ENCODE measurements at places on chromosomes 16 and 17.

DNA sequence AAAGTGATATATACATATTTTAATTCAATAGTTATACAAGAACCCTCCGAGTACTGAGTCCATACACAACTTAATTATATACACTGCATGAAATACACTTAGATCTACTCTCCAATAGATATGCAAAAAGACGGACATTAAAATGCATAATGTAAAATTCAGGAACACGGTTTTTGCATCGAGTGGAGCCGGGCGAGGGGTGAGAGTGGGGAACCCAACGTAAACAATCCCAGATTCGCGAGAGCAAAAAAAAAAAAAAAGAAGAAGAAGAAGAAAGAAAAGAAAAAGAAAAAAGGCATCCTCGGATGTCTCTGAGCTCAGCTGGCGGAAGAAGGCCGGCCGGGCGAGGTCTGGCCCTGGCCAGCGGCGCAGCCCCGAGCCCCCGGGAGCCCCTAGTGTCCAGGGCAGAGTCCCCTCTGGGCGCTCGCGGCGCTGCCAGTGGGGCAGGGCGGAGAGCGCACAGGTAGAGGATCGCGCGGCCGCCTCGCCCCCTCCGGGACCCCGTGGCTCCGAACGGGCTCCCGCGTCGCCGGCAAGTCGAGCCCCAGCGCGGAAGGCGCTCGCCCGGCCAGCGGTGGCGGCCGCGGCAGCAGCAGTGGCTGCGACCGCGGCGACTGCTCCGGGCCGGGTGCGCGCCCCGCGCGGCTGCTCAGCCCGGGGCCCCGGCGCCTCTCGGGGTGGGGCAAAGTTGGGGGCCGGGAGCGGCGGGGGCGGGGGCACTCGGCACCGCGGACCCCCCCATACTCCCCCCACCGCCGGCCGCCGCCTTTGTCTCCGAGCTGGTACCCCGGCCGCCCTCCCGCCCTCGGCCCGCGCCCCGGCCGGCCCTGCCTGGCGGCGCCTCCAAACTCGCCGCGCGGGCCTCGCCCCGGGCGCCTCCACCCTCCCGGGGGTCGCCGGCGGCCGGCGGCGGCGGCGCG lies 9.6 kb upstream of the ZFHX3 start:
- DNase-seq = no peak

GRCh38 chr16:27972500-27972899 lies 91.0 kb downstream of the GSG1L start:
- peak; percentile 20 for DNase-seq

DNA sequence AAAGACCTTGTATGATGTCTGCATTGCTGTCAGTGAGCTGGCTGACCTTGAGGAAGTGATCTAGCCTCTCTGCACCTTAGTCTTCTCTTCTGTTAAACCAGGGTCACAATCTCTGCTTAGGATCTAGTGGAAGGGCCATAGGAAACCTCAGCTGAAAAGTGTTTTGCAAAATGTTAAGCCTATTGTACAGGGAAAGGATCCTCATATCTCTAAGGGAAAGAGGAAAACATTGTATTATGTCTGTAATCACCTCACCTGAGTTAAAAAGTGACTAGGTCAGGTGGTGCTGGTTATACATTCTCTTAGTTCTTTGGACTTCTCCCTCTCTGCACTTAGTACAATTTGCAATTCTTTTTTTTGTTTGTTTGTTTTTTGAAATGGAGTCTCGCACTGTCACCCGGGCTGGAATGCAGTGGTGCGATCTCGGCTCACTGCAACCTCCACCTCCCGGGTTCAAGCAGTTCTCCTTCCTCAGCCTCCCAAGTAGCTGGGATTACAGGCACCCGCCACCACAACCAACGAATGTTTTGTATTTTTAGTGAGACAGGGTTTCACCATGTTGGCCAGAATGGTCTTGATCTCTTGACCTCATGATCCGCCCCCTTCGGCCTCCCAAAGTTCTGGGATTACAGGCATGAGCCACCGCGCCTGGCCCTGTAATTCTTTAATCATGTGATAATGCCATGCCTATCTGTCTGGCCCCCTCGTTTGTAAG lies 2.0 kb upstream of the SEPHS2 start:
- no peak for DNase-seq

DNA sequence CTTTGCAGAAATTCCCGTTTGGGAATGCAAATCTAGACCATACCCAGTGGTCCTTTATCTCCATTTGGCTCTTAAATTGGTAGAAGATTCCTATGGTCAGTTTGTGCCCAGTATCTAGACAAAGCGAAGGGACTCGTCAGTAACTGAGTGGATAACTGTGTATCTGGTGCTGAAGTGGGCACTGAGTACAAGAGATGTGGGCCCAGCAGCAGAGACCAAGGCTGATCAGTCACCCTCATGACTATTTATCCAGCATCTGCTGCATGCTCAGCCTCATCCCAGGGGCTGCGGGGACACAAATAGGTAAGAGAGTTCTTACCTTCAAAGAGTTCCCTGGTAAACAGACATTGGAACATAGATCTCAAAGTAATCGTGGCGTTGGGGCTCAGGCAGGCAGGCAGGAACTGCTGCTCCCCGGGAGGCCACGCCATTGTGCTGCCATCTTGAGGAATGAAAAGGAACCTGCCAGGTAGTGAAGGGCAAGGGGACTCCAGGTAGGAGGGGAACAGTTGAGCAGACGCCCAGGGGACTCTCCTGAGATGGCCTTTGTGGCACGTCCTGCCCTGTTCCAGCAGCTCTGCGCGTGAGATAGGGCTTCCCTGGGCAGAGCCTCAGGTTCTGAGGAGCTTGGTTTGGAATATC lies 10.3 kb downstream of the NT5M start:
- peak; percentile 47 for DNase-seq

DNA sequence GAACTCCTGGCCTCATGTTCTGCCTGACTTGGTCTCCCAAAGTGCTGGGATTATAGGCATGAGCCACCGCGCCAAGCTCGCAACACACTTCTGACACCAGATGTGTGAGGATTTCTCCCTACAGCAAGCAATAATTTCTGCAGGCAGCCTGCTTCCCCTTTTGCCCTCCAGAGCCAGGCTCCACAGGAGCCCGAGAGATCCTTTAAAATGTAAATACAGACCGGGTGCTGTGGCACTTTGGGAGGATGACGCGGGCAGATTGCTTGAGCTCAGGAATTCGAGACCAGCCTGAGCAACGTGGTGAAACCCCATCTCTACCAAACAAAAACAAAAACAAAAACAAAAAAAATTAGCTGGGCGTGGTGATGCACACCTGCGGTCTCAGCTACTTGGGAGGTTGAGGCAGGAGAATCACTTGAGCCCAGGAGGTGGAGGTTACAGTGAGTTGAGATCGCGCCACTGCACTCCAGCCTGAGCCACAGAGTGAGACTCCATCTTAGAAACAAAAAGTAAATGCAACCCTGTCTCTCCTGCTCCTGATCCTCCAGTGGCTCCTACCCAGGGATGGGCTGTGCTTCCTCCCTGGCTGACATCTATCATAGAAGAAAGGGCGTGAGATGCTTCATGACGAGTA lies 14.7 kb downstream of the C16orf96 start:
- DNase-seq = no peak

GRCh38 chr16:88780142-88781062 lies 4.6 kb downstream of the PIEZO1 start:
- no peak for DNase-seq

DNA sequence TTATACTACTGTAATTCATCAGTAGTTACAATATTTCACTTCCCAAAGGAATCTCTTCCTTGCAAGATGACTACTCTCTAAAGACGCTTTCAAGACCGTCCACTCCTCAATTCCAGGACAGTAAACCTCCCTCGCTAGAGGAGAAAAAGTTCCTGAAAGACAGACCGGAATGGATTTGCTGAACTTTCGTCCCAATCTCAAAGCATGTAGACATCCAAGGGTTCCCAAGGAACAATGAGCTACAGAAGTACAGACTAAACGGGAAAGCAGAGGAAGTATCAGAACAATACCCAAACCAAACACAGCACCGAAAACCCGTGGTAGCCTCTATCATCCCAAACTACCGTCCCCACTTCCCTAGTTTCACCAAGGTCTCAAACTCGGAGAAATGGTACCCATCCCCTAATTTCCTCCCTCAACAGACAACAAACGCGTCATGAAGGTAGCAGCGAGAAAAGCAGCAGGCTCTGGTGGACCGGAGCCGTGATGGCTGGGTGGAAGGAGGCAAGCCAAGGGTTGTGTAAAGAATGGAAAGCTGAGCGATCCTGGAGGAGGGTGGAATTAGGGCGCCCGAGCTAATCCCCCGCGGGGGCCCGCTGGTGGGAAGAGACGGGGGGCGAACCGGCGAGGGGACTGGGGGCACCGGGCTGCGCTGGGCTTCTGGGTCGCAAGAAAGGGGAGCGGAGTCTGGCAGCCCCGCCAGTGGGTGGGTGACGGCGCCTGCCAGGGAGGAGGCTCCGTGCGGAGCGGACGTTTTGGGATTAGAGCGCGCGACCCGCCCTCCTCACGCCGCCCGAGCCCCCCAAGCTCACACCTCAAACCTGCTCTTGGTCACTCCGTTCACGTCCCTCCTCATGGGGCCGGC lies 647 bp downstream of the FBXL20 start:
- DNase-seq = no peak

GRCh38 chr17:11908711-11909146 lies 88.5 kb downstream of the ZNF18 start:
- DNase-seq = no peak

DNA sequence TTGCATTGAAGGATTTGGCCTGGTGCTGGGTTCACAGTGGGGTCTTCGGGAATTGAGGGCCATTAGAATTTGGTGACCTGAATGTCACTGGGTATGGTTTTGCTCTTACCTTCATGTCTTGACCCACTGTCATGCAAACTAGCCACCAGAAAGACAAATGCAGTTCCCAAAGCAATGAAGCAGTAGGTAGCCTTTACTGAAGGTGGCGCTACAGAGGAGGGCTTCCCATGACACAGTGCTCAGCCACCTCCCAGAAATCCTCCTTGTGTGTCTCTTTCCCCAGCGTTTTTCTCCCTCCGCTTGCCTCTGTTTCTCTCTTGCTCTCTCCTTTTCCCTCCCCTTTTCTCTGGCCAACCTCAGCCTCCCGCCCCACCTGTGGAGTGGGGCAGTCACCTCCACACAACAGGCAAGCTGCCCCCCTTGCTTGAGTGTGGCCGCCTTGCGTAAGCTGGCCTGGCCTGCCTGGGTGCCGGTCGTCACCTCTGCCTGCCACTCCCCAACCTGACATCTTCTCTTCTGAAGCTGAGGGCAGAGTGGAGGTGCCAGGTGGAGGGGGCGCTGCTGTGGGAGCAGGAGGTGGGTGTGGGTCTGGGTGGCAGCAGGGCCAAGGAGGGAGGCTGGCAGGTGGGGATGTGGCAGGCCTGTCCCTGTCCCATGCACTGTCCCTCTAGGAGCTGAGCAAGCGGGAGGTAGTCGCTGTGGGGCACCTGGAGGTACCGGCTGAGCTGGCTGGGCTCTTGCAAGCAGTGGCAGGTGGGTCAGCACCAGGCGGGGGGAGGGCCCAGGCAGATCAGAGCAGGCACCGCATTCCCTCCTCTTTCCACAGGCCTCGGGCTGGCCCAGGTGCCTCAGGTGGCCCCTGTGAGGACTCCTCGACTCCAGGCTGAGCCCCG lies 34.7 kb downstream of the MYO15A start:
- DNase-seq = no peak

Measured in SK-N-DZ (cell line).